ENCODE measurements at places on chromosomes 5 and 9.
A peak's percentile ranks its signal among the peaks of the same experiment; 100 is the strongest.

DNA sequence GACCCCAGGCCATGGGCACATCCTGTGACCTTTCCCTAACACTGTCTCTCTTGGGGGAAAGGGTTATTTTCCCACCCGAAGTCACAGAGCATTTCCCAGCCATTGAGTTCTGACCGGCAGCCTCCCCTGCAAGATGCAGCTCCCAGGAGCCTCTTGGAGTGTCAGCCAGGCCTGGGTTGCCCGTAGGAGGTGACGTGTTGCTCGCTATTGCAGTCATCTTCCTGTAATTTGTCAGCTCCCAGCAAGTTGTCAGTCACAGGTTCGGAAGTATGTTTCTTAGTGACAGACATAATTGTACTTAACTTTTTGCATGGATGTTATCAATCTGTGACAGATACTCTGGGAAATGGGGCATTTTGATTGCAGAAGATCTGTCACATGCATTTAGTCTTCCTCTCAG is 74.5 kb downstream of the MVB12B start:
- no peak for DNase-seq

- no peak for DNase-seq
These were observed 502.0 kb downstream of the BNC2 start for GRCh38 chr9:16368237-16369087.

GRCh38 chr5:148969291-148969690 is 93.6 kb downstream of the SH3TC2 start:
- DNase-seq = no peak

DNA sequence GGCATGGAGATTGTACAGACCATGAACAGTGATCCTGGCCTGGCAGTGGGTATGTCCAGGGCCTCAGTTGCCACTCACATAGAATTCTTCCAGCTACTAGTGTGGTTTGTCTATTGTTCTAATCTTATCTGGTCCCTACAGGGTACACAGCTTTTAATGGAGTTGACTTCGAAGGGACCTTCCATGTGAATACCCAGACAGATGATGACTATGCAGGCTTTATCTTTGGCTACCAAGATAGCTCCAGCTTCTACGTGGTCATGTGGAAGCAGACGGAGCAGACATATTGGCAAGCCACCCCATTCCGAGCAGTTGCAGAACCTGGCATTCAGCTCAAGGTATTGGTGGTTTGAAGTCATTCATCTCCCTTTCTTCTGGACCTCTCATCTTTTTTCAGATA is 43.8 kb downstream of the THBS4 start:
- no peak for DNase-seq

GRCh38 chr5:150631326-150631701 is 9.1 kb upstream of the SYNPO start:
- DNase-seq = no peak

DNA sequence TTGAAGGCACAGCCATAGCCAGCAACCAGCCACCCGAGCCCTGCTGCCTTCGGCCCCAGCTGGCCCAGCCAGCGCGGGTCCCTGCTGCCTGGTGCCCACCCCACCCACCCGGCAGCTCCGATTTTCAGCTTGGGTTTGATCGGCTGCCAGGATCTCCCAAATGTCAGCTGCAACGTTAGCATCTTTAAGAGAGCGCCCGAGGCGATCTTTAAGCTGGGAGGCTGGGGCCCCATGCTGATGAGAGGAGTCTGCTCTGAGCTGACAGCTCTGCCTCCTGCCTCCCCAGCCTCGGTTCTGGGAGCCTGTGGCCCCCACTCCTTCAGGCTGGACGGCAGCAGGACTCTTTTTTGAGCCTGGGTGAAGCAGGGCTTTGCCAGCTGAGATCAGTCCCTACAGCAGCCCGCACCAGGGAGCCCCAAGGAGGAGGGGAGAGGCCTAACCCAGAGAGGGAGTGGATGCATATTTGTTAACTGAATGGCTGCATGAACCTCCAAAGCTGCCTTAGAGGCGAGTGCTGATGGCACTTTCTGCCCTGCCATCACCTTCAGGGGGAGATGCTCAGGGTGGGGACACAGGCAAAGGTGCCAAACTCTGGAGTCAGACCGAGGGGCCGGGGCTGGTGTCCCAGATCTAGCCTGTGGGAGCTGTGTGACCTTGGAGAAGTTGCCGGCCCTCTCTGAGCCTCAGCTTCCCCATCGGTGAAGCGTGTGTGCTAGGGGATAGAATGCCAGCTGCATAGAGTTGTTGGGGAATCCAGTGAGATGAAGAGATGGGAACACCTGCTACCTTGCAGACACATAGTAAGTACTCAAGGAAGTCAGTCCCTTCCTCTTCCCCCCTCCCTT is 165.5 kb downstream of the C9orf50 start:
- DNase-seq = no peak

GRCh38 chr5:11719888-11720481 is 184.3 kb downstream of the CTNND2 start:
- DNase-seq = no peak

DNA sequence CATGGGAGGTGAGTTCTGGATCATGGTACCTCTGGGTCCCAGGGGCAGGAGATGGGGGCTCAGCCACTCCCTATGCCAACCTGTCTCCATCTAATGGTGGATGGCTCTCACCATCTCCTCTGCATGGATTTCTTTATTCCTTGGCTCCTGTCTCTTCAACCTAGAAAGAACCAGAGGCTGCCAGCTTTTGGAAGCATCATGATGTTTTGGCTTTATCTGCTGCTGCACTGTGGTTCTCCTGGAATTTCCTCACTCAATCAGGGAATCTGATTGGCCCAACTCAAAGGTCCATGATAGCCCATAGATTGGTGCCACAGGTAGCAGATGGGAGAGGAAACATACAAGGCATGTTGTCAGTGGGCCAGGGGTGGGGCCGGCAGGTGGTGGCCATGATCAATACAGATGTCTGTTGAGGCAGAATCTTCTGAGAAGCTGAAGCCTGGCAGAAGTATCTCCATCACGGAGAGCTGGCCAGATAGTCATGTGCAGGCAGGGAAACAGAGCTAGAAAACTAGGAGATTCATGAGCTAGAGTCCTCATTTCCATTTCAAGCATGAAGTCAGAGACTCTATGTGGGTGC is 158.2 kb downstream of the MACROH2A1 start:
- DNase-seq = peak; percentile 7

GRCh38 chr5:116313366-116313765 is 228.5 kb downstream of the COMMD10 start:
- DNase-seq = no peak

DNA sequence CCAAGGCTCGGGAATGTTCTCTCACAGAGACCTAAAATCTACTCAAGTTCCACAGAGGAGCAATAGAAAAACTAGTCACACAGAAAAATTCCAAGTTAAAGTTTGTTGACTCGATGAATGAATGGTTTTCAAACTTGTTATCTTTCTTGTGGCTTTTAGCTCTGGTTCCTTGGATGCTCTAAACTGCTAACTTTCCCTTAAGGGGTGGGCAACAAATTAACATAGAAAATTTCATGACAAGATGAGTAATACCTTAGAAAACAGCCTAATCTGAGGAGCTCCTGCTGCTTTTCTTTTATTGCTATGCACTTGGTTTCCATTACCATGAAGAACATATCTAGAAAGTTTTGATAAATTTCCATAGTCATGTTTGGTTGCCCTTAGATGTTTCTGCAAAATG is 100.2 kb upstream of the CCDC112 start:
- no peak for DNase-seq

- no peak for DNase-seq
These were observed 139.3 kb upstream of the NFIB start for GRCh38 chr9:14453286-14453685.

DNA sequence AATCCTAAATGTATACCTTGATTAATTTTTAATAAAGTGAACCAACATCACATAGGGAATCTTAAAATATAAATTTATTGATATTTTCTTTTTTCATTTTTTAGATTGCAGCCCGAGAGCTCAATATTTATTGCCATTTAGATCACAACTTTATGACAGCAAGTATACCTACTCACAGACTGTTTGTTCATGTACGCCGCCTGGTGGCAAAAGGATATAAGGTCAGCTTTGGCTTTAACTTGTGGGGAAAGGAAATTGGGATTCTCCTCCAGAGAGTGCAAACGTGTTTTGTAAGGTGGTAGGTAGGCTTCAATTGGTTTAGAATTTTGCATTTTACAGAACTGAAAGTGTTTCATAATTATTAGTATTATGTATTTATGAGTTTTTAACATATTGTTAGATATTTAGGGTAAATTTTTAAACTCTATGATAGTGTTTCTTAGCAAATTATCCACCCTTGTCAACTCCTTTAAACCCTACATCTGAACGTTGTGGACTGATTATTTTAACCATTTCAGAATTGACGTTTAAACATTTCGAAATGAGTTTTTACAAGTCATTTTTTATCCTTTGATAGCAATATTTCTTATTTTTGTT is 17.5 kb upstream of the DHFR start:
- DNase-seq = peak; percentile 37

DNA sequence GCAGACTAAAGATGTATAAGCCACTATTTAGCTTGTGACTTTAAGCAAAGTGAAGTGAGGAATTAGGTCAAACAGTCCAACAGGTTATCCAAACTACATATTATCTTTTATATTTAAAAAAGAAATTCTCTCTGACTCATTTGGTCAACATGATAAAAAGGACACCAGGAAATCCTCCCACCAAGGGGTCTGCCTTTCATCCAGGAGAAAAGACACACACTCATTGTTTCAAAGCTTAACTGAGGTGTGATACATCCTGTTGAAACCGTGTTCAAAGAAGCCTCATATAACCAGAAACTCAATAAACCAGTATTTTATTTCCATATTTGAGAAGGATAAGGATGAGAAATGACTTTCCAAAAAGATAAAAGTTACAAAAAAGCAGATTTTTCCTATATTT is 417.1 kb downstream of the HCN1 start:
- DNase-seq = no peak

DNA sequence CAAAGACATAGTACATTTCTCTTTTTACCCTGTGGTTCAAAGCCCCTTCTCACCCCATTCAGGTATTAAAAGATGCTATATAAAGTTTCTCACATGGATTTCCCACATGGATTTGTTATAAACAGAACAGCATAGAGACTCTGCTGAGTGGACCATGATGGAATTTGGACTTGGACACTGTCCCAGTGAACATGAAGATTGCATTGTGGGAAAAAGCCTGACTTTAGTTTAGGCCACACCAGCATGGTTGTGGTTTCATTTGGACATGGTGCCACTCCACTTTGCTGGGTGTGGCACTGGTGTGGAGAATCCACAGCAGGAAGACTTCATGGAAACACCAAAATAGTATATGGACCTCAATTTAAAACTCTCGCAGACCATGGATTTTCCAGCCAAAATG is 124.6 kb downstream of the ARHGAP26 start:
- DNase-seq = no peak

- DNase-seq = no peak
These were observed 10.8 kb upstream of the FCHSD1 start for GRCh38 chr5:141662028-141662427.

DNA sequence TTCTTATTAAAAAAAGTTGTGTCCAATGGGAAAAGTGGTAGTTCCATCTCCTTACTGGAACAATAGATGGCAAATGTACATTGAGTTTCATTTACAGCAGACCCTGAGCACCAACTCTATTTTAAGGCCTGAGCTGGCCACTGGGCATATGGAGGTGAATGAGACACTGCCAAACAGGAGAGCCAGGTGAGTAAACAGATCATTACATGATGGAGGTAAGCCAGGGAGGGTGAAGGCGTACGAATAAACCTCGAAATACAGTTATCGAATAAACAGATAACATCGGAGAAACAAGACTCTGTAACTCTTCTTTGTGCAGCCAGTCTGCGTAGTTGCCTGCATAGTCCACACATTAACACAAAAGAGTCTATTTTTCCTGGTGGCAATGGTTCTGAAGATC is 446.4 kb upstream of the KLF4 start:
- no peak for DNase-seq

GRCh38 chr5:158465086-158465972 is 606.4 kb upstream of the CLINT1 start:
- no peak for DNase-seq

DNA sequence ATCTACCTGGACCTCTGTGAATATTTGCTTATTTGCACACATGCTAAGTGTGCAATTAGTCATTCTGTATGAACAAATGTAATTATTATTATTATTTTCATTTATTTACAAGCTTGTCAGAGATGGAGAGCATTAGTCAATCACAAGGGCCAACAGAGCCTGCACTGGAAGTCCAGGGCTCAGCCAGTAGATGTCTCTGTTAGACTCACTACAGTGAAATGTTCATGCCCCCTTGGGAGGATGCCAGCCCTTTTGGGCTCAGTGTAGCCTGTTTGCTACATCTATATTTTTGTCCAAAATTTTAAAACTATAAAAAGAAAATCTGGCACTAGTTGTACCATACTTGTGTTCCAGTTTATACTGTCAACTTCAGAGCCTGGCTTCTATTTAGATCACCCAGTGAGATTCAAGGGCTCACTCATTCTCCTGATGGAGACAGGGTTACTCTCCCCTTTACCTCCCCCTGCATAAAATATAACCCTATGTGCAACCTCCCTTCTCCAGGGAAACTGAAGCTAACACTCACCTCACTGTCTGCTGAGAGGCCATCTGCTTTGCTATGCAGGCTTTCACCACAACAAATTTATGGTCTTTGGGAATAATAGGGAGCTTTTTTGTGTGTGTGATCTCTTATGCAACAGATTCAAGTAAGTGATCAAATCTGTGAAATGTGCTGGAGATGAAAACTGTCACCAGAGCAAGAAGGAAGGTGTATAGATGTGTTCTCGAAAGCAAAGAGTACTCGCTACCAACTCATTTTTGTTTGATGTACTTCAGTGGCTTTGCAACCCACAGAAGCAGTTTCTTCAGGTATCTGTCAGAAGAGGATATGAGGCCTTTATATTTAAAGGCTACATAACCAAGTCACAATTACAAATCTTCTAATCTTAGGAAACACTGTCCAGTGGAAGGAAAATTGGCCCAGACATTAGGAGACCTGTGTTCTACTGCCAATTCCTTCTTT is 99.9 kb upstream of the TLE4 start:
- no peak for DNase-seq

DNA sequence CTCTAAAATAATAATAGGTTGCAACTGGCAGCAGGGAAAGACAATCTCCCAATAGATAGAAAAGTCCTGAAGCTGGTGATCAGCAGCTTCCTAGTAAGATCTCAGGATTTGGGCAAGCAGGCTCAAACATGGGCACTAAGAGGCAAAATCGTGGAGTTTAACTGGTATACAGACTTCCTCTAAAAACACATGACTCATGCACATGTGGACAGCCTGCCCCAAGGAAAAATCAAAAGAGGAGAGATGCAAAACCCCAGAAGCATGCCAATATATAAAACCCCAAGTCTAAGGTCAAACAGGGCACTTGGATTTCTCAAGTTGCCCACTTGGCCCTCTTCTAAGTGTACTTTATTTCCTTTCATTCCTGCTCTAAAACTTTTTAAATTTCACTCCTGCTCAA is 62.8 kb downstream of the CDKN2A start:
- no peak for DNase-seq

DNA sequence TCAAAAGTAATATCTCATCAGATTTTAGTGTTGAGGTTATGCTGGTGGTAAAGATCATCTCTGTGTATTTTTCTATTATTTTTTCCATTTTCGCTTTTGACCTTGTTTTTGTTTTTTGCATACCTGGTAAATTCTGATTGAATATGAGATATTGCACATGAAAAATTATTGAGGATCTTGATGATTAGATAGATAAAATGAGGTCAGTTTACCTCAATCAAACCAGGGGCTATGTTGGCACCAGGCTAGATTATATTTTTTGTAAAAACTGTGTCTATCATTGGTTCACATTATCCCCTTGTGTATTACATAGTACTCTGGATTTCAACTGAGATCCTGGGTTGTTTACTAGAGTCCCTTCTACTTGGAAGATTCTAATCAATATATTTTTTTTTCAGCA is 774.9 kb upstream of the ZNF608 start:
- no peak for DNase-seq
